ENCODE measurements at places on chromosomes 12 and 14. TPM values are rescaled to one million over a fixed set of nuclear protein-coding genes. Genes with fewer than 3 reads are reported as not detected.

GRCh38 chr12:65495233-65495632 is 216.8 kb downstream of the MSRB3 start:
- H3K27ac ChIP-seq = no peak overlapping the region
- no peak overlapping the region for H3K4me3 ChIP-seq
- no peaks in the 10 kb centered on the region for H3K36me3 ChIP-seq

DNA sequence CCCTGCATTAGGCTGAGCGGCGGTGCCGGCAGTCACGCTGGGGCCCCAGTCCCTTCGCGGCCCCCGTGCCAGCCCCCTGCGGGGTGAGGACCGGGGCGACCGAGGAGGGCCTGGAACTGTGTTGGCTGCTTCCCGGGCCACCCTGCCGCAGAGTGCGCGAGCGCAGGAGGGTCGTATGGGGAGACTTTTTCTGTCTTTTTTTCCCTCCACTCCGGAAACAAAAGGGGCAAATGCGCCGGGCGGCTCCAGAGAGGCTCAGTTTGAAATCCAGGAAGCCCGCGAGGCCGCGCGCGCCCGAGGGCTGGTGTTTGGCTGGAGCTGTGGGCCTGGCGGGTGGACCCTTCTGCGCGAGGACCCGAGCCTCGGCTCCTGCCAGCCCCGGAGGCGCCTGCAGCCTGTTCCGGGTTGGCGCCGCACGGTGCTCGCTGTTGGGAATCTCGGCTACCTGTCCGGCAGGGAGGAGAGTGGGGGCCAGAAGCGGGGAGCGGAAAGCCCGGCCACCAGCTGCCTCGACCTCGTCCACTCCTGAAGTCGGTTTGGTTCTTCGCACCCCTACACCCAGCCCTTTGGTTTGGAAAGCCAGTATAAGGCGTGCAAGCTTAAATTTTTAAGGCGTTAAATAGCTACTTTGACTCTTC is 638 bp downstream of the PLEKHG3 start:
- H3K36me3 ChIP-seq = no peaks in the 10 kb centered on the region
- H3K4me1 ChIP-seq = peaks cover 80% of the 10 kb centered on the region
- peak overlapping the region; percentile 57 for H3K4me3 ChIP-seq
- H3K27ac ChIP-seq = peak overlapping the region; percentile 80

Gene AKAP3
- total RNA-seq = 5.5 TPM

Gene CLEC9A
- total RNA-seq = not detected

- DNase-seq = no peak
- H3K27ac ChIP-seq = no peak overlapping the region
- no peaks in the 10 kb centered on the region for H3K27me3 ChIP-seq
Observed at GRCh38 chr14:77544571-77544970, 46.0 kb upstream of the ISM2 start.

GRCh38 chr12:47415054-47415453 is 290.8 kb downstream of the RPAP3 start:
- H3K4me1 ChIP-seq = peaks cover 26% of the 10 kb centered on the region
- H3K27ac ChIP-seq = no peak overlapping the region
- H3K36me3 ChIP-seq = no peaks in the 10 kb centered on the region

DNA sequence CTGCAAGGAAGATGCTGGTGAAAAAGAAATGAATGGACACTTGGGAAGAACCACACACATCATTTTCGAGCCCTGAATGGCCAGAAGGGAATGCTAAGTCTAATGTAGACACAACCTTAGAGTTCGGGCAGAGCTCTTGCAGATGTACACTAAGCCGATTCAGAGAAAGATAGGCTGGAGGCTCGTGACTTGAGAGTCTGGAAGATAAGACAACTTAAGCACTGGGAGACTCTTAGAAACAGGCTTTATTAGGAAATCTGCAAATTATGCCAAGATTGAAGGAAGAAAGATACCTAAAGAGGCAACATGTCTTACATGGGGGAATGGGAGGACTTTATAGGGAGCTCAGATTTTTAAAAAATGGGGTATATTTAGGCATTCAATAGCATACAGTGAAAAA is 13.5 kb downstream of the TBPL2 start:
- no peak overlapping the region for H3K4me3 ChIP-seq
- no peak overlapping the region for H3K27ac ChIP-seq
- H3K36me3 ChIP-seq = no peaks in the 10 kb centered on the region
- no peaks in the 10 kb centered on the region for H3K27me3 ChIP-seq
- no peak for DNase-seq

Gene RND1
- 1.4 TPM for total RNA-seq

DNA sequence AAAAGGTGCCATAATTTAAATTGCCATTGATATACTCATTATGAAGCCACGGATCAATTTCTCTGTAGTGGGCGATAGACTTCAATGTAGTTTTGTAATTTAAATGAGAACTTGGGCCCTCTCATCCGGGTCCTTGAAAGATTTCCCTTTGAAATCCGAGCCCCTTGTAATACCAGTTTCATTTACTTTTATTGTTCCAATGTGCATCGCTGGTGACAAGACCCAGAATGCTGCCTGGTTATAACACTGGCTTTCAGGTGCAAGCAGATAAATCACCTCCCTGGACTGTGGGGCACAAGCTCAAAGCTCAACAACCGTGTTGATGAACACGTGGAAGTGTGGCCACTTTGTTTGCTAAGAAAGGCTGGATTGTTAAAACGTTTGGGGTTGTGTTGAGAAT is 68.9 kb upstream of the FZD10 start:
- H3K27ac ChIP-seq = no peak overlapping the region
- H3K4me1 ChIP-seq = no peaks in the 10 kb centered on the region
- H3K4me3 ChIP-seq = no peak overlapping the region
- DNase-seq = no peak

GRCh38 chr12:14607568-14607967 is 39.9 kb upstream of the PLBD1 start:
- no peaks in the 10 kb centered on the region for H3K36me3 ChIP-seq
- no peaks in the 10 kb centered on the region for H3K4me1 ChIP-seq
- no peak overlapping the region for H3K4me3 ChIP-seq
- no peak for DNase-seq

DNA sequence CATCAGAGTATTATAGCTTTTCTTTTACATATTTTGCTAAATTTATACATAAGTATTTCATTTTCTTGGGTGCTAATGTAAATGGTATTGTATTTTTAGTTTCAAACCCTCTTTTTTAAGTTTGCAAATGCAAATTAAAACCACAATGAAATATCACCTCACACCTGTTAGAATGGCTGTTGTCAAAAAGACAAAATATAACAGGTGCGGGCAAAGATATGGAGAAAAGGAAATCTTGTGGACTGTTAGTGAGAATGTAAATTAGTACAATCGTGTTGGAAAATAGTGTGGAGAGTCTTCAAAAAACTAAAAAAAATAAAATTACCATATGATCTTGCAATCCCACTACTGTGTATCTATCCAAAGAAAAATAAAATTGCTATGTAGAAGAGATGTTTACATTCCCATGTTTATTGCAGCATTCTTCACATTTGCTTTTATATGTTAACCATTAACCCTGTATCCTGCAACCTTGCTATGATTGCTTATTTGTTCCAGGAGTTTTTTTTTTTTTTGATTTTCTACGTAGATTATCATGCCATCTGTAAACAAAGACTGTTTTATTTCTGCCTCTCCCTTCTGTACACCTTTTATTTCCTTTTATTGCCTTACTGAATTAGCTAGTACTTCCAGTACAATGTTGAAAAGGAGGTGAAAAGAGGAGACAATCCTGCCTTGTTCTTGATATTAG is 405.4 kb upstream of the MIS18BP1 start:
- no peak for DNase-seq
- no peak overlapping the region for H3K27ac ChIP-seq
- H3K4me1 ChIP-seq = no peaks in the 10 kb centered on the region
- H3K27me3 ChIP-seq = no peaks in the 10 kb centered on the region
- H3K36me3 ChIP-seq = no peaks in the 10 kb centered on the region

GRCh38 chr12:65942102-65942501 is 117.8 kb downstream of the HMGA2 start:
- H3K27me3 ChIP-seq = no peaks in the 10 kb centered on the region
- no peak overlapping the region for H3K27ac ChIP-seq
- H3K4me3 ChIP-seq = no peak overlapping the region

Gene SLC41A2
- total RNA-seq = 3.6 TPM
